ENCODE measurements at places on chromosomes 2 and 18. TPM values are rescaled to one million over a fixed set of nuclear protein-coding genes. Genes with fewer than 3 reads are reported as not detected.

The ASB18 gene
- polyA plus RNA-seq, result 0.07 TPM

The TMEM18 gene
- 59.2 TPM for polyA plus RNA-seq

The CDH2 gene
- polyA plus RNA-seq, result 70.4 TPM

The LHCGR gene
- polyA plus RNA-seq, result 0.24 TPM

The SMYD1 gene
- 0.10 TPM for polyA plus RNA-seq
